Activated CD8-positive, alpha-beta T cell treated with anti-CD3 and anti-CD28 coated beads for 36 hours (primary cell): ENCODE measurements at places on chromosomes 3 and 15.

GRCh38 chr3:162740941-162741596 is 1244.5 kb downstream of the OTOL1 start:
- H3K4me1 ChIP-seq = no peaks in the 10 kb centered on the region
- no peak for DNase-seq
- H3K27me3 ChIP-seq = no peaks in the 10 kb centered on the region
- no peak overlapping the region for H3K4me3 ChIP-seq
- no peaks in the 10 kb centered on the region for H3K36me3 ChIP-seq
- no peak overlapping the region for H3K27ac ChIP-seq

GRCh38 chr15:93028632-93029213 is 60.3 kb downstream of the RGMA start:
- peaks cover 54% of the 10 kb centered on the region for H3K4me1 ChIP-seq
- H3K27ac ChIP-seq = peak overlapping the region; percentile 53
- no peaks in the 10 kb centered on the region for H3K27me3 ChIP-seq
- peaks cover 32% of the 10 kb centered on the region for H3K36me3 ChIP-seq
- peak; percentile 25 for DNase-seq

- DNase-seq = peak; percentile 8
- no peaks in the 10 kb centered on the region for H3K27me3 ChIP-seq
- no peaks in the 10 kb centered on the region for H3K36me3 ChIP-seq
These were observed 112.8 kb upstream of the TLE3 start for GRCh38 chr15:70210528-70210927.

- H3K27ac ChIP-seq = peak overlapping the region; percentile 32
- no peak overlapping the region for H3K4me3 ChIP-seq
- H3K27me3 ChIP-seq = no peaks in the 10 kb centered on the region
- peaks cover 3% of the 10 kb centered on the region for H3K4me1 ChIP-seq
These were observed 90.5 kb upstream of the CSPG5 start for GRCh38 chr3:47669026-47669749.

DNA sequence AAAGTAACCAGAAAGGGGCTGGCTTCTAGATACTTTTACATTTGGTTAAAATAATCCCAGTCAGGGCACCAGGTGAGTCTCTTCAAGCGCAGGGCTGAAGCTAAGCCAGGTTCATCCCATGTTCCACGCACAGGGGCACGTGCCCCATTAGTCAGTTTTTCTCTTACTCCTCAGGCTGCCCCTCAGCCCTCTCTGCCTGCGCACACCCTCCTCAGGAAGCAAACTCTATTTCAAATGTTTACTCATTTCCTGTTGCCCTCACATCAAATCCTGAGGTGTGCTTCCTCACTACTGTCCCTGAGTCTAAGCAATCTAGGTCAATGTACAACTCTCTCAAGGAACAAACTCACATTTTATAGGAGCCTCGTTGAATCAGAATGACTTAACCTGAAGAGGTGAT is 48.5 kb downstream of the THBS1 start:
- DNase-seq = peak; percentile 86
- peaks cover 4% of the 10 kb centered on the region for H3K36me3 ChIP-seq
- H3K4me1 ChIP-seq = peaks cover 66% of the 10 kb centered on the region
- no peak overlapping the region for H3K4me3 ChIP-seq

DNA sequence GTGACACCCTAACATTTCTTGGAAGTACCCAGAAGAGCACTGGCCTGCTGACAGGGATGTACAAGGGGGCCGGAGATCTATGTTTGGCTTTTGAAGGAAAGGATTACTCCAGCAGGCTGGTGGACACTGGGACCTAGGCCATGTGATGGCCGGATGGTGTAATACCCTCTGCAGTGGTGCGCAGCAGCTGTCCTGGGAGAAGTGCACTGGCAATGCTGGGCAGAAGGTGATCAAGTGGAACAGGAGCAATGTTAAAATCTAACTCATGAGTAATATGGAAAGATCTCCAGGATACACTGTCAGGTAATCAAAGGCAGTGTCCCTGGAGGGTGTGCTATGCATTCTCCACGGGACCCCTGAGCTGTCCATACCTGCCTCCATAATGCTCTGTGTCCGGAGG is 71.2 kb upstream of the POMGNT2 start:
- H3K36me3 ChIP-seq = peaks cover 6% of the 10 kb centered on the region
- peaks cover 34% of the 10 kb centered on the region for H3K4me1 ChIP-seq
- no peak for DNase-seq
- H3K27ac ChIP-seq = no peak overlapping the region
- no peaks in the 10 kb centered on the region for H3K27me3 ChIP-seq
- no peak overlapping the region for H3K4me3 ChIP-seq

- no peak overlapping the region for H3K27ac ChIP-seq
- H3K4me1 ChIP-seq = no peaks in the 10 kb centered on the region
- no peaks in the 10 kb centered on the region for H3K36me3 ChIP-seq
- no peak for DNase-seq
- no peaks in the 10 kb centered on the region for H3K27me3 ChIP-seq
- H3K4me3 ChIP-seq = no peak overlapping the region
These were observed 251.3 kb upstream of the GBE1 start for GRCh38 chr3:82012775-82013174.

GRCh38 chr3:3696345-3696744 is 102.9 kb upstream of the LRRN1 start:
- H3K36me3 ChIP-seq = no peaks in the 10 kb centered on the region
- no peaks in the 10 kb centered on the region for H3K27me3 ChIP-seq
- no peak for DNase-seq

- H3K4me3 ChIP-seq = no peak overlapping the region
- H3K4me1 ChIP-seq = no peaks in the 10 kb centered on the region
- no peak overlapping the region for H3K27ac ChIP-seq
- no peaks in the 10 kb centered on the region for H3K36me3 ChIP-seq
- no peaks in the 10 kb centered on the region for H3K27me3 ChIP-seq
These were observed 139.2 kb downstream of the THSD4 start for GRCh38 chr15:71254491-71254890.

DNA sequence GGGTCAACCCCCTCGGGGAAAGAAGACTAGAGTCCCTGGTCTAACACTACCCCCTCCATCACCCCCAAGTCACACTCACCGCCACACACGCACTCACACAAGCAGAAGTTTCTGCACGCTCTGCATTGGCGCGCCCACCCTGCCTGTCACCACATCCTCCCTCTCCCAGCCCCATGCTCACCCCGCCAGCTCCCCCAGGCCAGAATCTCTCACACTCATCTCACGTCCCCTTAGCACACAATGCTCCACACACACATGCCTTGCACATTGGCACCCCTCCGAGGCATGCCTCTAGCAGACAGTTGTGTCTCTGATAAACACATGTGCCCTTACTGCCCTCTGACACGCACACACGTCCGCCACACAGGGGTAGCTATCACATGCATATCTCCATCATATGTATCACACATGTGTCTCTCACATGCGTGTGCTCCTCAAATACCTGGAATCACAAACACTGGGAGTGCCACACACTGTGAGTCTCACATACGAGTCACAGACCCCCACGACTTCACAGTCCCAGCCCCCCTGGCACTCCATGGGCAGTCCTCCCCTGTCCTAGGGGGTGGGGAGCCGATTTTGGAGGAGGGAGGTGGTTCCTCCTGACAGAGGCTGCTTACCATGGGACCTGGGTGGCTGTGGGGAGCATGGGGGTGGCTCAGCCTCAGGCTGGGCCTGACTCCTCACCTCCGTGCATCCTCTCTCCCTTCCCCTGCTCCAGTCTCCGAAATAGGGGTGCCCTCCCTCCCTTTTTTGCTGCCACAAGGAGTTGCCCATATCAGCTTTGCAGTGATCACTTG is 898 bp downstream of the FBLN2 start:
- H3K36me3 ChIP-seq = no peaks in the 10 kb centered on the region
- H3K27me3 ChIP-seq = peaks cover 24% of the 10 kb centered on the region
- DNase-seq = peak; percentile 77
- peaks cover 57% of the 10 kb centered on the region for H3K4me1 ChIP-seq
- peak overlapping the region; percentile 28 for H3K27ac ChIP-seq
- peak overlapping the region; percentile 65 for H3K4me3 ChIP-seq

DNA sequence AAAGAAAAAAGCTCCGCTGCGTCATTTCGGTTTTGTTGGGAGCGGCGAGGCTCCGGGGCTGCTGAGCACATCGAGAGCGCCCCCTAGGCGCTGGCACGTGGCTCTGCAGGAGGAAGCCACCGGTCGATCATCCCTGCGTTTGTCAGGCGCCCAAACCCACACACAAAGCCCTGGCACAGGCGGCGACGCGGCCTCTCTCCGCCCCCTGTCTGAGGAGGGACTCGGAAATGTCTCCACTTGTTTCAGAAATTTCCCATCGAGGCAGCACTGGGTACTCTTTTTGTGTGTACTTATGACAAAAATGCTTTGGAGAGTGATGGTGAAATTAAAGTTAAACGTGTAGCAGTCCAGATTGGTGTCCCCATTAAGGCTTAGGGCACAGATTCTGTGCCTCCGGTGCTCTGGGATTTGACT is 407.3 kb upstream of the ONECUT1 start:
- peaks cover 3% of the 10 kb centered on the region for H3K4me1 ChIP-seq
- H3K36me3 ChIP-seq = no peaks in the 10 kb centered on the region
- H3K27ac ChIP-seq = no peak overlapping the region
- H3K4me3 ChIP-seq = no peak overlapping the region
- DNase-seq = peak; percentile 65
- H3K27me3 ChIP-seq = peaks cover 15% of the 10 kb centered on the region

GRCh38 chr3:147418808-147419701 is 9.9 kb downstream of the ZIC1 start:
- H3K4me1 ChIP-seq = no peaks in the 10 kb centered on the region
- no peak for DNase-seq
- H3K27ac ChIP-seq = no peak overlapping the region
- H3K4me3 ChIP-seq = no peak overlapping the region
- peaks cover 82% of the 10 kb centered on the region for H3K27me3 ChIP-seq

GRCh38 chr3:39346785-39347585 is 17.5 kb downstream of the CCR8 start:
- peaks cover 26% of the 10 kb centered on the region for H3K4me1 ChIP-seq
- no peak for DNase-seq
- no peaks in the 10 kb centered on the region for H3K27me3 ChIP-seq
